Left lung (tissue), 14 donors: ENCODE measurements at places on chromosomes 11 and 22. TPM values are rescaled to one million over a fixed set of nuclear protein-coding genes. Genes with fewer than 3 reads are reported as not detected.

DNA sequence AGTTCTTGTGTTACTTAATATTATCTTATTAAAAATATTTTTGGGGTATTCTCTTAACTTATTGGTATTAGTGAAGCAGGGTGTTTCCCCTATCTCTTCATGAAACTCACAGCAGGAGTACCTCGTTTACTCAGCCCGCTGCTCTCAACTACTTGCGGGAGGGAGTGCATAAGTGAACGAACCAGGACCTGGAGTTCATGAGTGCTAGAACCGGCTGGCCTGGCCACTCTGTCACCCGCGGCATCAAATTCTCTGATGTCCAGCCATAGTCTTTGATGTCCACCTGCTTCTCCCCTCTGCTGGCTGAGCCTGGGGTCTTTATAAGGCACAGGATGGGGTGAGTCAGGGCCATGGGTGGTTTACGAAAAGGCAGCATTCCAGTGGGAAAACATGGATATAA, 216.7 kb upstream of the ANO5 start:
- H3K4me3 ChIP-seq = no peak overlapping the region
- no peaks in the 10 kb centered on the region for H3K36me3 ChIP-seq
- H3K27ac ChIP-seq = no peak overlapping the region
- no peak for DNase-seq

DNA sequence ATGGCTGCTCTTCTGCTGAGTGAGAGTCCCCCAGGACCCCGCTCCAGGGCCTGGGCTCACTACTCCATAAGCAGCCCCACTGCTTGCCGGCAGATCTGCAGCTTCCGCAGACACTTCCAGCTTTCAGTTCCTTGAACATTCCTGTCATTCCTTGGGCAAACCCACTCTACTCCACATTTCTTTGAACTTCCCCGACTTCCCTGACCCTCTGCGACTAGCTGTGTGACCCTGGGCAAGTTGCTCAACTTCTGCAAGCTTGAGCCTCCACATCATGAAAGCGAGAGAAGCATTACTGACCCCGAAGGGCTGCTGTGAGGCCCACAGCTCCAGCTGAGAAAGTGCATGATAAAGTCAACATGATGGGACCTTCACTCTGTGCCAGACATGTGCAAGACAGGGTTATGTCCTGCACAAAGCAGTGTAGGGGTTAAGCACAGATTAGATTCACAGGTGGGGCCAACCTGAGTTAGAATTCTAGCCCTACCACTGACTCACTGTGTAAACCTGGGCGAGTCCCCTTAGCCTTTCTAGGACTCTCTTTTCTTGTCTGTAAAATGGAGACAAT, 51.8 kb downstream of the THAP12 start:
- H3K27me3 ChIP-seq = no peaks in the 10 kb centered on the region
- DNase-seq = peak; percentile 49
- H3K4me3 ChIP-seq = no peak overlapping the region
- peaks cover 10% of the 10 kb centered on the region for H3K4me1 ChIP-seq
- H3K27ac ChIP-seq = no peak overlapping the region

- peaks cover under 1% of the 10 kb centered on the region for H3K4me1 ChIP-seq
- peak; percentile 30 for DNase-seq
- no peaks in the 10 kb centered on the region for H3K27me3 ChIP-seq
- H3K27ac ChIP-seq = no peak overlapping the region
- no peak overlapping the region for H3K4me3 ChIP-seq
Measured at GRCh38 chr11:69934861-69935494, 115.8 kb upstream of the FGF3 start.

DNA sequence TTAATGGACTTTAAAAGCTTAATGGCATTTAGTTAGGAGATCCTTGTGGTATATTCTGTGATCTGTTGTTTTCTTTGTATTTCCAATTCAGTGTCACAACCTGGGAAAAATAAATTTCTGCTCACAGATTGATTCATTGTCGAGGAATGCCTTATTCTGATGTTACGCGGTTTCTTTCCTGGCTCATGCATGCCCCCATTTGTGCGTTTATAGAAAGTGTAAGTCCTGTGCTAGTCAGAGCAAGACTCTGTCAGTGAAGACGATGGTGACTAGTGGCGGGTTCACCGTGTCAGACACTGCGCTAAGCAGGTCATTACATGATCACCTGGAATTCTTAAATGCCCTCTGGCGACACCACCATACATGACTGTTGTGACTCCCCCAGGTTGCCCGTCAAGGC, 169.4 kb downstream of the TBC1D22A start:
- no peaks in the 10 kb centered on the region for H3K36me3 ChIP-seq
- H3K27ac ChIP-seq = no peak overlapping the region
- H3K4me1 ChIP-seq = no peaks in the 10 kb centered on the region
- H3K4me3 ChIP-seq = no peak overlapping the region

Gene LMO1
- total RNA-seq = not detected

Gene BEST1
- 3.8 TPM for total RNA-seq

- H3K4me3 ChIP-seq = peak overlapping the region; percentile 38
- DNase-seq = peak; percentile 19
- no peaks in the 10 kb centered on the region for H3K36me3 ChIP-seq
- H3K4me1 ChIP-seq = no peaks in the 10 kb centered on the region
- no peaks in the 10 kb centered on the region for H3K27me3 ChIP-seq
Measured at GRCh38 chr11:88175569-88176075, 379 bp upstream of the RAB38 start.

- H3K4me3 ChIP-seq = no peak overlapping the region
- peak; percentile 76 for DNase-seq
- no peaks in the 10 kb centered on the region for H3K27me3 ChIP-seq
Measured at GRCh38 chr11:7665473-7666291, 7.6 kb downstream of the CYB5R2 start.

Gene MALAT1
- 15,875 TPM for total RNA-seq

DNA sequence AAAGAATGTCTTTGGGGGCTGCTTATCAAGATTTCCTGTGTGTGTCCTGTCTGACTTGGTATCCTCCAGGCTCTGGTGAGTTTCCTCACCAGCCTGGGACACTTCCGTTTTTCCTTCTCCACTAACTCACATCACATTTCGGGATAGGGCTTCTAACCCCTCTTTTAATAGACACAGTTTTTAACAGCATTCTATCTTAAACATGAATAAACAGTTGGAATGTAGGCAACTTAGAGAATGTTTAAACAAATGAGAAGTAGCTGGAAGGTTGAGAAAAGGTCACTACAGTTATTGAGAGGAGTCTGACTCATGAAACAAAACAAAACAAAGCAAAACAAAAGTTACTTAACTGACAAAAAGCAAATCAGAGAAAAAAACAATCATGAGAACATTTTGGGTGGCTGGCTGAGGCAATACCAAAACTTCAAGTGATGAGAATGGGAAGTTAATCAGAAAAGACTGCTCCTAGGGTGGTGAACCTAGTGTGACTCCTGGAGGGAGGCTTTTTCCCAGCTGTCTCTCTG, 64.7 kb upstream of the CTSC start:
- H3K4me1 ChIP-seq = peaks cover 14% of the 10 kb centered on the region
- peak overlapping the region; percentile 60 for H3K27ac ChIP-seq
- DNase-seq = no peak
- H3K4me3 ChIP-seq = no peak overlapping the region
- no peaks in the 10 kb centered on the region for H3K36me3 ChIP-seq
- no peaks in the 10 kb centered on the region for H3K27me3 ChIP-seq

Gene LAYN
- 19.8 TPM for total RNA-seq

- H3K4me3 ChIP-seq = no peak overlapping the region
- H3K36me3 ChIP-seq = no peaks in the 10 kb centered on the region
- DNase-seq = no peak
- peaks cover 5% of the 10 kb centered on the region for H3K4me1 ChIP-seq
- no peak overlapping the region for H3K27ac ChIP-seq
- peaks cover 41% of the 10 kb centered on the region for H3K27me3 ChIP-seq
Measured at GRCh38 chr11:123214940-123215339, 19.9 kb upstream of the CLMP start.

Gene LDHAL6A
- not detected for total RNA-seq

GRCh38 chr11:123391646-123392348, 38.3 kb upstream of the GRAMD1B start:
- H3K27me3 ChIP-seq = no peaks in the 10 kb centered on the region
- H3K4me1 ChIP-seq = no peaks in the 10 kb centered on the region
- no peak overlapping the region for H3K4me3 ChIP-seq
- H3K27ac ChIP-seq = no peak overlapping the region
- no peak for DNase-seq

DNA sequence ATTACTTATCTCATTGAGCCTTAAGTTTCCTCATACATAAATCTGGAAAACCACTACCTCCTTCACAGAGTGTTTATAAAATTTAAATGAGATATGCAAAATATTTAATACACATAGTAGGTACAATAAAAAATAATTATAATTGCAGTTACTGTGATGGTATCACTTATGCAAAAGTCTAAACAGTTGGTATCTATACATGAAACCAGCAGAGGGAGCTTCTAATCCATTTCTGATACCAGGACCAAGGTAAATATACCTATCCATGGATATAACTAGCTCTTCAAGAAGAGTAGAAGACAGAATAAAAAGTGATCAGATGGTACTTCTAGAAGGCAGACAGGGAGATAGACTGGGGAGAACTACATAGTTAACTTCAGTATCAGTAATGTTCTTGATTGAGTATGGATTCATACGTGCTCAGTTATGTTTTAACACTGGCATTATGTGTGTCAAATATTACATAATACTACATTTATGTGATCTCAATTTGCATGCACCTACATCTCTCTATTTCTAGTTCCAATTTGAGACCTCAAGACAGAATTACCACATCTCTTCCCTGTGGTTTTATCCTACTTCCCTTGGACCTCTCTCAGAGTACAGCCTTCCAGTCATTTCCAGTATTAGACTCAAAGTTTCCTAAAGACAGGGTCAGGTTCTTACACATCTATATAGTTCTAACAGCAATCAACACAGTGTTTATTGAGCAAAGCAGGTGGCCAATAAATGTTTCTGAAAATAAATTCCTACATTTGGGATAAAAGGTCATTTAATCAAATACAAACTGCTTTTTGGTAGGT, 13.7 kb upstream of the TSG101 start:
- no peak overlapping the region for H3K27ac ChIP-seq
- DNase-seq = peak; percentile 3
- no peaks in the 10 kb centered on the region for H3K36me3 ChIP-seq
- no peaks in the 10 kb centered on the region for H3K27me3 ChIP-seq
